ENCODE measurements at places on chromosomes 11 and 22.

DNA sequence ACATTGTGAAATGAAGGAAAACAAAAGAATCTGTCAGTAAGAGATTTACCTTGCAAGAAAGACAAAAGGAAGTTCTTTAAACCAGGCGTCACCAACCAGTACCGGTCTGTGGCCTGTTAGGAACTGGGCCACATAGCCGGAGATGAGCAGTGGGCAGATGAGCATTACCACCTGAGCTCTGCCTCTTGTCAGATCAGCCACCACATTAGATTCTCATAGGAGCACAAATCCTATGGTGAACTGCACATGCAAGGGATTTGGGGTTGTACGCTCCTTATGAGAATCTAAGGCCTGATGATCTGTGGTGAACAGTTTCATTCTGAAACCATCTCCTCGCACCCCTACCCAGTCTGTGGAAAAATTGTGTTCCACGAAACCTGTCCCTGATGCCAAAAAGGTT is 108.2 kb downstream of the CYP2R1 start:
- DNase-seq = no peak

DNA sequence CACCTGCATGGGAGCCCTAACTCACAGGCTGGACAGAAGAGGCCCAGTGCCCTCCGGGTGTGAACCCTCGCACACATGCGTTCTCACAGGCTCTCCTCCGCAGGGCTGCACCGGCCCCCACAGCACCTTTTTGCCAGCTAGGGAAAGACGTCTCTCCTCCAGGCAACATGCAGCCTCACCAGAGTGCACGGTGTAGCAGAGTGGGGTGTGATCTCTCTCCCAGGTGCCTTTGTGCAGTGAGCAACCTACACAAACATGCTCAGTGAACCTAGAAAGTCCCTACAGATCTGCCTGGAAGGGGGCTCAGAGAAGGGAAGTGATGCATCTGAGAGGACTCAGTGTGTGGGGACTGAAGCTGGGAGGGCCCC is 3.7 kb upstream of the CARNS1 start:
- DNase-seq = no peak

DNA sequence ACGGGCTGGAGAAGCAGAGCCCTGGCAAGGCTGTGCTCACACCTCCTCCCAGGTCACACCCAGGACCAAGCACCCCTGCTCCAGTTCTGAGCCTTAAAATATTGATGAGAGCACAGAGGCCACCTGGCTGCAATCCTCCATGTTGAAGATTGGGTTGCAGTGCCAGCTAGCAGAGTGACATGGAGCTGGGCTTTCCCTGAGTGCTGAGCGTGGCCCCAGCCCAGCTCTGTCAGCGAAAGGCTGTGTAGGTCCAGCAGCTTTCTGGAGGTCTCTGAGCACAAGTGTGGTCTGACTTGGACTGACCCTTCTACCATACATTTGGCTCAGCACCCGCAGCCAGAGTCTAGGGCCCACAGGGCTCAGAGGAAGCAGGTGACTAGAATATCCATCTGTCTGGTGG is 4.0 kb upstream of the CHKA start:
- DNase-seq = no peak

- no peak for DNase-seq
Measured at GRCh38 chr22:34490886-34491285, 570.6 kb upstream of the LARGE1 start.

DNA sequence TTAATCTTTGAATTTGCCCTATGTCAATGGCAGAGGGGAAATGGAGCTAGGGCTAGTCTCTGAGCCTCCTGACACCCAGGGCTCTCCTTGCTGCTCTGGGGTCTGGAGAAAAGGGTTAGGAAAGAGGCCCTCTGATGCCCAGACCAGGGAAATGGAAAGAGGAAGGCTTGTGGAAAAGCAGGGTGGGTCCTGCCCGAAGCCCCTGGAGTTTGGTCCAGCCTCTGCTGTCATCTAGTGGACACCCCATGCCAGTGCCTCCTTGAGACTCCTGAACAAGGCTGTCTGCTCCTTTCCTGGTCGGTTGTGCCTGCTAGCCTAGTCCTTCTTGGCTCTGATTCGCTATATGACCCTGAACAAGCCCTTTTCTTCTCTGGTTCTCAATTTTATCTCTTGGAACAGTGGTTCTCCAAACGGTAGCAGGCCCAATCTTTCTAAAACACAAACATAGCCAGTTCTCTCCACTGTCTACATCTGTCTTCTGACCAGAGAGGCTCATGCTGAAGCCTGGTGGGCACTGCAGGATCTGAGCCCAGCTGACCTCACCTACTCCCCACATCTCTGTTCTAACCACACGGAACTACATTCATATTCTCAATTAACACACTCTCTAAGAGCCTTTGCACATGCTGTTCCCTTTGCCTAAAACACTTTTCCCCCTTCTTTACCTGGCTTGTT is 8.8 kb upstream of the PLA2G3 start:
- peak; percentile 89 for DNase-seq

GRCh38 chr22:39266398-39267030 is 21.7 kb upstream of the PDGFB start:
- DNase-seq = no peak

- DNase-seq = no peak
Measured at GRCh38 chr11:8658321-8659057, 24.0 kb downstream of the TRIM66 start.

Measured in sigmoid colon (tissue), 7 donors.